NCI-H345 (cell line): ENCODE measurements at places on chromosomes 7 and 10.

DNA sequence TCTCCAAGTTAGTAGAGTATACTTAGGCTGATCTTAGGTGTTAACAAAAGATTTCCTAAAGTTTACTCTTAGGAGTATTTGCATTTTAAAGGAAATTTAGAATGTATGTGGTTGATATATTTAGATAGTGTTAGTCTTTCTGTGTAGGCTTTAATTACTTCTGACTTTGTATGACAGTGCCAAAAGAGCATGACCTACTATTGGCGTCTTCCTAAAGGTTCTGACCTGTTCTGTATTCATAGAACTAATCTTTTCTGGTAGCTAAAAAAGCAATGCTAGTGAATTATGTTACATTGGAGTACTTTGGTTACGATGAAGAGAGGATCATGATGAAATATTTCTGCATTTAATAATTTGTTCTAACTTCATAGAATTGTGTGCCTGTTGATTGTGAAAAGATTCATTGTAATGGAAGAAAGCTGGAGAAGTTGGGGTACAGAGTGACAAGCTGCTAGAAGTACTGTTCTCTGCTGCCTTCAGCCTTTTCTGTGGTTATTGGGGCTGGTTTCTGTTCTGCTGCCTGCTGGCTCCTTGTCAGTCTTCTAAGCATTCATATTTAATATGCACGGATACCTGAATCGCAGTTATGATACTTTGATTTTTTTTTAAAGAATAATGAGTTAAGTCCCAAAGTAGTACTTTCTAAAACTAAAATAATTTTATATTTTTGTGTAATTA is 13.2 kb downstream of the WAC start:
- no peak for DNase-seq

DNA sequence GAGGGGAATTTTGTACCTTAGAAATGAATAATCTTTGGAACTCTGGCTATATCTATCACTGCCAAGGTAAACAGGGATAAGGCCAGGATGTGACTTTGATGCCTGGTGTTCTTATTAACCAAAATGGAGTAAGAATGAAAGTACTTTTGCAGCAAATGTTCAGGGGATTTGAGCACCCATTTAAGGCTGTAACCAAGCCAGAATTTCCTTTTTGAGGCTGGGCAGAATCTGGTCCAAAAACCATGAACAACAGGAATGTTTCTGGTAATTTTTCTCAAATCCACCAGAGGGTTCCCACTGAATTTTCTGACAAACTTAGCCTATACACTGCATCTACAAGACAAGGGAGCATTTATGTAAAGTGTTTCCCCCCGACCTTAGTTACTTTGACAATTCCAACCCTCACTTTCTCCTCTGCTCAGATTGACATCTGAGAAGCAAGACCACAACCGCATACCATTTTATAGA is 120.6 kb downstream of the BAMBI start:
- DNase-seq, result no peak

- DNase-seq, result no peak
Measured at GRCh38 chr10:47360419-47361040, 12.4 kb downstream of the RBP3 start.

DNA sequence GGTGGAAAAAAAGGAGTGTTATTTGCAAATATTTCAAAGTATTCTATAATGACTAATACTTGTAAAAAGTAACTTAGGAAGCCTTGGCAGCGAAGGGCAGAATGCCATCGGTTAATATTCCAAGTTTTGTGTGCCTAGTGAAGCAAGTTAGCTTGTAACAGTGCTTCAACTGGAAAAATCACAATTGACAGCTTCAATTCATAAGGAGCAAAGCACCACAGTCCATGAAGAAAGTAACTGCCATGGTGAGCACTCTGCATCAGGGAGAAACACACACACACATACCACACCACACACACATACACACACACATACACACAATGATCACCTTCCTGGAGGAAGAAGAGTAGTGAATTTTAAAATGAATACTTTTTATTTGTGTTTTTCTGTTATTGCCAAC is 298.3 kb downstream of the CNTNAP2 start:
- DNase-seq, result no peak

DNA sequence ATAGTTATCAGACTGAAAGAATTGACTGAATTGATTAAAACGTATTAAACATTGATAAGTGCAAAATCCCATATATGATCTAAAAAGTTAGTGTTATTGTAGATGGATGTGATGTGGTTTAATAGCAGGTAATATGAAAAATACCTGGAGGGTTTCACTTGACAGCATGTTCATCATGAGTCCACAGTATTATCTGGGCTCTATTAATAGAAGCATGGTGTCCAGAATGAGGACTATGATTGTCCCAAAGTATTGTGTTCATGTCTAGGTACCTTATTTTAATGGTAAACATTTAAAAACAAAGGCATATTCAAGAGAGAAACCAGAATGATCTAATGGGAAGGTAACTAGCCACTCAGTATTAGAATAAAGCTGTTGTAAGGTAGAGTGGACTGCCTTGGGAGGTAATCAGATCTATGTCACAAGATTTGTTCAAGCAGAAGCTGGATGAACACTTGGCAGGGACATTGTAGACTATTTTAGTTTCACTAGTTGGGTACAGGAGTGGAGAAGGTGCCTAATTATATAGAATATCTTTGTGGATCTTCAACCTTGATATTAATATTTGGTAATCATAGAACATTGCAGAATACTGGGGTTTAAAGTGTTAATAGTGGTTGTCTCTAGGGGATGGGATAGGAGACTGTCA is 43.5 kb downstream of the MCU start:
- no peak for DNase-seq
